ENCODE measurements at places on chromosomes 6 and 20. TPM values are rescaled to one million over a fixed set of nuclear protein-coding genes. Genes with fewer than 3 reads are reported as not detected.

DNA sequence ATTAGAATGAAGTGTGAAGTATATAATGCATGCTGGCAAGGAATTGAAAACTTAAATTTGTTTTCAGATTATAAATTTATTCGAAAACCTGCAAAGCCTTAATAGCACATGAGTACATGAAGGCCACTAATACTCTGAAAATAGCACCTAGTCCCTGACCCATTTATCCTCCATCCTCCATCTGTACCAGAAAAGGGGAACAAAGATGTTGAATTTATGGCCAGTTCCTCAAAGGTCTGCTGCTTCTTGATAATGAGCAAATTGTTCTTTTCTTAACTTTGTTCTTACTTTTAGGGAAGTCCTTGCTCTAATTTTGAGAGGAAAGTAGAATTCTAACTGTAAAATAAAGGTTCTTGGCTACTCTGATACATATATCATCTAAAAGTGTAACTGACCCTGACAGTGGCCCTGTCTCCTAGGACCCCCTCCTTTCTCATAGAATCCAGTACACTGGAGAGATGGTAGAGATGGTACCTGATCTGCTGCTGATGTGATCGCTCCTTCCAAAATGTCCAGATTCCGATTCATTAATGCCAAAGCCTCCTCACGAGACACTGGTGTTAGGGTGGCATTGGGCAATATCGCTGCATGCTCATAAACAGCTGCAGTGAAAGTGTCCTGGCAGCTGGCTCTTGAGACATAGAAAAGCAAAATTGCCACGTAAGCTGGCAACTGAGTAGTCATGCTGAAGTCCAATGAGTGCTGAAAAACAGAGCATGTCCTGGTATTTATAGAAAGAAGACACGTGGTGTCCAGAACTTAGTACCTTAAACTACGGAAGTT, at the start of gene VNN1:
VNN1 (minus strand) TSS at position 704 of the 783 bp plus-strand sequence; CDS start at position 684, 20 bp downstream.
- no peak within 1 kb of the TSS for H3K27ac ChIP-seq
- no peaks in the 10 kb centered on the region for H3K36me3 ChIP-seq
- peaks cover 4% of the 10 kb centered on the region for H3K4me1 ChIP-seq
- DNase-seq, result no peak

DNA sequence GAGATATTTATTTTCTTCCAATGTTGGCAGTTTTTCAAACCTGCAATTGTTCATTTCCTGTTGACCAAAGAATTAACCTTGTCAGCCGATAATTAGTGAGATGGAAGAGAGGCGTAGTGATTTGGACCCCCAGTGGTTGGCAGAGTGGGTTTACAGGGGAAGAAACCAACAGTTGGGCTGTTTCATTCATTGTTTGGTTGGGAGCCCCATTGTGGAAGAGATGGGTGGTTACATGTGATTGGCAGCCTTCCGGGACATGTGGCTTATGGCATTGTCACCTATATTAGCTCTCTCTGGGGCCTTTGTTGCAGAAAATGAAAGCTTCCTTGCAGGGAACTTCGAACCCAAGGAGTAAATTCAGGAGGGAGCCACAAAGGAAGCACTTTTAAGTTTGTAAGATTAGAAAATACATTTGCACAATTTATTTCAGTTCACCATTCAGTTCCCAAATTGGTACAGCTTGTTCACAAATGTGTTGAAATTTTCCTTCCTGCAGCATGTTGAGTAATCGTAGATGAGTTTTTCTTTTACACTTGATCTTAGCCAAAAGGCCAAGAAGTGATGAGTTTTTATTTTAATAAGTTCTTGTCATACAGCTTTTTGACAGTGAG, 50.3 kb upstream of the CDKAL1 start:
- H3K27ac ChIP-seq, result no peak overlapping the region
- H3K4me3 ChIP-seq, result no peak overlapping the region
- peaks cover 7% of the 10 kb centered on the region for H3K4me1 ChIP-seq
- no peaks in the 10 kb centered on the region for H3K27me3 ChIP-seq

- no peak overlapping the region for H3K4me3 ChIP-seq
- H3K27ac ChIP-seq, result no peak overlapping the region
- no peaks in the 10 kb centered on the region for H3K36me3 ChIP-seq
- H3K27me3 ChIP-seq, result peaks cover 8% of the 10 kb centered on the region
- no peak for DNase-seq
Measured at GRCh38 chr20:25250508-25250907, 2.6 kb downstream of the PYGB start.

- no peaks in the 10 kb centered on the region for H3K4me1 ChIP-seq
- peak; percentile 55 for DNase-seq
- no peaks in the 10 kb centered on the region for H3K27me3 ChIP-seq
Measured at GRCh38 chr20:9392892-9393857, 121.2 kb upstream of the LAMP5 start.

- no peak for DNase-seq
- no peak overlapping the region for H3K4me3 ChIP-seq
- H3K27ac ChIP-seq, result no peak overlapping the region
- no peaks in the 10 kb centered on the region for H3K27me3 ChIP-seq
- H3K4me1 ChIP-seq, result no peaks in the 10 kb centered on the region
Measured at GRCh38 chr6:13593103-13593502, 18.7 kb downstream of the SIRT5 start.

GRCh38 chr6:169093066-169093723, 160.5 kb downstream of the THBS2 start:
- peaks cover 8% of the 10 kb centered on the region for H3K36me3 ChIP-seq
- no peak for DNase-seq
- no peak overlapping the region for H3K27ac ChIP-seq
- peaks cover 5% of the 10 kb centered on the region for H3K4me1 ChIP-seq

DNA sequence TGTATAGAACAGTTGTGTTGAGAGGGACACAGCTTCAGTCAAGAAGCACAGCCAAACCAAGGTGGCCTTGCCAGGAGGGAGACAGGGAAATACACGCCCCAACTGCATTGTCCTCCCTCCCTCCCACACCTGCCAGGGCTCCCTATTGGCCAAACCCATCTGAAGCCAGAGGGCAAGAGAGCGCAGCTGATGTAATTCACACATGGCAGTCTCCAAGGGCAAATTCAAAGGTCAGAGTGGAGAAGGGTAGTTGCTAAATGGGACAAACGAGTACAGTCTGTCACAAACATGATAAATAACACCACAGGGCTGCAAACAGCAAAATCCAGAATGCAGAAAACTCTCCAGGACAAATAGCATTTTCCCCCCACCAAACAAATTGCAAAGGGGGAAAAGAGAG, 23.2 kb upstream of the PPP1R16B start:
- DNase-seq, result no peak
- no peaks in the 10 kb centered on the region for H3K36me3 ChIP-seq
- H3K4me3 ChIP-seq, result no peak overlapping the region

KIF16B gene
- total RNA-seq, result 12.8 TPM

PRPH2 gene
- 0.11 TPM for total RNA-seq

SAPCD1 gene
- total RNA-seq, result 11.6 TPM

CLVS2 gene
- 0.11 TPM for total RNA-seq

TRIM39 gene
- 16.7 TPM for total RNA-seq

All from mesothelial cell of epicardium (in vitro differentiated cells).